Gastrocnemius medialis (tissue), 4 donors: ENCODE measurements at places on chromosomes 2 and 18. TPM values are rescaled to one million over a fixed set of nuclear protein-coding genes. Genes with fewer than 3 reads are reported as not detected.

DNA sequence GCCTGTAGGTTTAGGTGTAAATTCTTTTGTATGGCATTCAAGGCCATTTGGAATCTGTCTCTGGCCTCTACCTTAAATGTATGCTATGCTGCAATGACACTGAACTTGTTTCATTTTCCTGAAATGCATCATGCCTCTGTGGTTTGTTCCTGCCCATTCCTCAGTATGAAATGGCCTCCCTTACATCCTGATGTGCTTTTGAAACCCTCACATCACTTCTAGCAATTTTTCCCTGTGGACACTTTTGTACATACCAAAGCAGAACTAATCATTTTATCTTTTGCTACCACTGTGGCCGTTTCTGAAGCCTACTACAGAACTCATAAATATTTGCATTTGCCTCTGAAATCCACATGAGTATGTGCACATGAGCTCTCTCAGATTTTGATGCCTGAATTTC is 557.2 kb downstream of the ERBB4 start:
- H3K27ac ChIP-seq: no peak overlapping the region
- H3K27me3 ChIP-seq: no peaks in the 10 kb centered on the region
- H3K36me3 ChIP-seq: no peaks in the 10 kb centered on the region
- DNase-seq: no peak

- no peak overlapping the region for H3K27ac ChIP-seq
- no peaks in the 10 kb centered on the region for H3K36me3 ChIP-seq
- H3K4me3 ChIP-seq: no peak overlapping the region
- no peak for DNase-seq
These were observed 64.0 kb upstream of the PMAIP1 start for GRCh38 chr18:59835605-59836379.

DNA sequence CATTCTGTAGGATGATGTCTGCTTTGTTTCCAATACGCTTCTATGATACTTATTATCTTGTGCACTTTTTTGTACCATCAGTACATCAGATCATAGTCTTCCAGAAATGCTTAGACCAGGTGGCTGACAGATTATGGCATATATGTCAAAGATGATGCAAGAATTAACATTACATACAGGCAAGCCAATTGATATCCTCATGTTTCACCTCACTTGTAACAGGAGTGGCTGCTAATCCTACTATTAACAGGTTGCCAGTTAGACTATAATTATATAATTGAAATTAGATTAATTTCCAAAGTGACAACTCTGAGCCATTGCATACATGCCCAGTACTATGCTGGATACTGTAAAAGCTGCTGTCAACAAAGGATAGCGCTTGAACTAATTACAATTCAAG is 77.2 kb downstream of the TLK1 start:
- H3K4me1 ChIP-seq: peaks cover 5% of the 10 kb centered on the region
- DNase-seq: no peak
- no peaks in the 10 kb centered on the region for H3K36me3 ChIP-seq
- H3K27ac ChIP-seq: no peak overlapping the region
- H3K27me3 ChIP-seq: no peaks in the 10 kb centered on the region
- no peak overlapping the region for H3K4me3 ChIP-seq

SPDYA gene
- total RNA-seq: not detected

ARHGAP15 gene
- 1.3 TPM for total RNA-seq
